Activated CD4-positive, alpha-beta T cell treated with anti-CD3 and anti-CD28 coated beads, Interleukin-2, amount 50 U/mL, for 48 hours (primary cell): ENCODE measurements at places on chromosomes 16 and 17.

DNA sequence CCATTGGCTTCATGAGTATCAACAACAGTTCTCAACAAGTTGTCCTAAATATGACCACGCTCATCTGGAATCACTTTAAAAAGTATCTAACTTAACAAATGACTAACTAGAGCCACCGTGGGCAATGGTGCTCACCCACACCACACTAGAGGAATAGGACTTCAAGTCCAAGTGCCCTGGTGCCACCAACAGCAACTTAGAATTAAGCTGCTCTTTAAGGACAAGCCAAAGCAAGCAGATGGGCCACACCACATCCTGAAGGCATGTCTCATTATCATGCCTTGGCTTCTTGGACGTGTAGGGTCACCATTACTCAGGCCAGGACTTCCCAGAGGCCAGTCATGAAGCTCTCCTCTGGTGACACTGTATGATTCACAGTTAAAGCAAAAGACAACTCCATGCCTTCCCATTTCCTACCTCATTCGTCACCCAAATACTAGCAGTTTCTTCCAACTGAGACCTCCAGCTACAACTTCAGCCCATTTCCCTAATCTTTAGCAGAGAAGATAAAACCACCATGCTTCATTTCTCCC lies 9.4 kb upstream of the SLC6A4 start:
- no peak for DNase-seq

- DNase-seq, result no peak
Measured at GRCh38 chr16:53207810-53208752, 153.3 kb downstream of the CHD9 start.

GRCh38 chr17:77212081-77212832 lies 71.5 kb downstream of the SEC14L1 start:
- DNase-seq, result no peak

DNA sequence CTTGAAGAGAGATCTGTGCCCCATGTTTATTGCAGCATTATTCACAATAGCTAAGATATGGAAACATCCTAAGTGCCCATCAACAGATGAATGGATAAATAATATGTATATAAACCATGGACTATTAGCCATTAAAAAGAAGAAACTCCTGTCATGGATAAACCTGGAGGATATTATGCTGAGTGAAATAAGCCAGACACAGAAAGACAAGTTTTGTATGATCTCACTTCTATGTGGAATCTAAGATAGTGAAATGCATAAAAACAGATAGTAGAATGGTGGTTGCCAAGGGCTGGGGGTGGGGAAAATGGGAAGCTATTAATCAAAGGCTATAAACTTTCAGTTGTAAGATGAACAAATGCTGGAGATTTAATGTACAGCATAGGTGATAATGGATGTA lies 19.9 kb upstream of the HEATR6 start:
- no peak for DNase-seq

- DNase-seq, result peak; percentile 47
Measured at GRCh38 chr16:19118938-19119431, 5.2 kb downstream of the ITPRIPL2 start.

GRCh38 chr17:7444682-7445618 lies at the start of gene CHRNB1:
Gene CHRNB1, plus strand, starts transcription at chr17:7445061. Its CDS starts 67 bp downstream, at chr17:7445128.
- DNase-seq, result peak; percentile 9

- DNase-seq, result no peak
Measured at GRCh38 chr17:35641032-35641431, 53.9 kb downstream of the AP2B1 start.

DNA sequence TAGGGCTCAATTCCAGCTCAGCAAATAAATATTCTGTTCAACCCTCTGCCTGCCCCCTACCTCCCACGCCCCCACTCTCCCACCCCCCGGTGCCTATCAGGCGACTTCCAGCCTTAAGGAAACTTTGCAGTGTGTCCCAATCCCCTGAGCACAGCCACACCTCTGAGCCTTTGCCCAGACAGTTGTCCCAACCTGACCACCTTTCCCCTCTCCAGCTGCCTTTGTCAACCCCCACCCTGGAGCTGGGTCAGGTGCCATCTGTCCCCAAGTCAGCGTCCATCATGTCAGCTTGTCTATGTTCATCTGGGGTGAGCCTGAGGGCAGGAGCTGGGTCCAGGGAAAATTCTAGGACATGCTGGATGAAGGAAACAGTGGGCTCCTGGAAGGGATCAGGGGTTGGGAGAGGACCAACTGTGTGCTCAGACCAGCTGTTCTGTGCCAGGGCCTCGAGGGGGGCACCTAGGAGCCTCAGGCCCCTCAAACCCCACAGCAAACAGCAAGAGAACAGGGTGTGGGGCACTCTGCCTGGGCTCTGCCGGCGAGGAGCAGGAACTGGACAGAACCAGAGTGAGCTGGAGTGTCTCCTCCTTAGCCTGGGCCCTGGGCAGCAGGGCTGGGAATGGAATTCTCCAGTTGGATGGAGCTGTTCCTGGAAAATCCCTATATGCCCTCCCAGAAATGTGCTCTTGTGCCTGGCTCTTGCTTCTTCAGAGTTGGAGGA lies 17.8 kb downstream of the CDH16 start:
- no peak for DNase-seq

GRCh38 chr16:53561101-53561888 lies 58.3 kb upstream of the AKTIP start:
- no peak for DNase-seq

GRCh38 chr16:8676160-8676547 lies 1.7 kb downstream of the ABAT start:
- DNase-seq, result no peak

DNA sequence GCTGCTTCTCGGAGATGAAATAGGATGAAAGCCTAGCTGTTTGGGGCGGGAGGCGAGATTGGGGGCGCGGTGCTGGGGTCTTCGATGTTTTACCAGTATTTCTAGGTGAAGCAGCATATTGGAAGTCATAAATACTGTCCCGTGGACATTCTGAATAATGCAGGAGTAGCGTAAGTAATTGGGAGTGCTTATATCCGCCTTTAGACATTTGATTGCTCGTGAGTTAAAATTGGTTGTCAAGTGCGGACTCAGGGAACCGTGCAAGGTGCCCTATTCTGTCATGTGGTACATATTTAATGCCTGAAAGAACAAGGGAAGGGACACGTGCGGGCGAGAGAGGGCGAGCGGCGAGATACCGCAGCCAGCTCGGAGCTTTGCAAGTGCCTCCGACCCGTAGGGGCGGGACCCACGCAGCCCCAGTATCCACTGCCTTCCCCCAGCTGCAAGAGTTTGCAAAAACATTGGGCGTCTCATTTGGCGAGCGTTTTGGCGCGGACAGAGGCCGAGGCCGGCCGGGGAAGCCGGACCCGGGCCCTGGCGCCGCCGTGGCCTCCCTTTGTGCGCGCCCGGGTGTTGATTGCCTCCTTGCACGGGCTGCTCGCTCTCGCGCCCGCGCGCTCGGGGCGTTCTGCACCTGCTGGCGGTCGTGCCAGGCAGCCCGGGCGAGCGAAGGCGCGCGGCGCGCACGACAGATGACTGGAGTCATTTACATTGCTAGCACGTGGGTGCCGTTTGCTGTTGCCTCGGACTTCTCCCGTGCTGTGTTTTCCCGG lies 849.8 kb upstream of the RBFOX1 start:
- no peak for DNase-seq

- no peak for DNase-seq
Measured at GRCh38 chr17:73174126-73174525, 9.3 kb downstream of the SSTR2 start.

- DNase-seq, result no peak
Measured at GRCh38 chr16:30395992-30396585, 869 bp downstream of the ZNF48 start.

DNA sequence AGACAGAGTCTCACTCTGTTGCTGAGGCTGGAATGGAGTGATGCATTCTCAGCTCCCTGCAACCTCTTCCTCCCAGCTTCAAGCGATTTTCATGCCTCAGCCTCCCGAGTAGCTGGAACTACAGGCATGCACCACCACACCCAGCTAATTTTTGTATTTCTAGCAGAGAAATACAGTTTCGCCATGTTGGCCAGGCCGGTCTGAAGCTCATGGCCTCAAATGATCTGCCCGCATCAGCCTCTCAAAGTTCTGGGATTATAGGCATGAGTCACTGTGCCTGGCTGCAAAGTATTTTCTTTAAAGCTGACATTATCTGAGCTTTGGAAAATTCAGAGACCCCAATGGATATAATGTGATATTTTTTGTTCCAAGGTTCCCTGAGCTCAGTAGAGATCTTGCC lies 31.1 kb upstream of the SLC6A2 start:
- DNase-seq, result no peak
